NCI-H1105 treated with DMSO at 0.1 percent for 48 hours (cell line): ENCODE measurements at places on chromosomes 6 and 20.

- DNase-seq: no peak
Observed at GRCh38 chr20:62635852-62636251, 6.5 kb upstream of the SLCO4A1 start.

DNA sequence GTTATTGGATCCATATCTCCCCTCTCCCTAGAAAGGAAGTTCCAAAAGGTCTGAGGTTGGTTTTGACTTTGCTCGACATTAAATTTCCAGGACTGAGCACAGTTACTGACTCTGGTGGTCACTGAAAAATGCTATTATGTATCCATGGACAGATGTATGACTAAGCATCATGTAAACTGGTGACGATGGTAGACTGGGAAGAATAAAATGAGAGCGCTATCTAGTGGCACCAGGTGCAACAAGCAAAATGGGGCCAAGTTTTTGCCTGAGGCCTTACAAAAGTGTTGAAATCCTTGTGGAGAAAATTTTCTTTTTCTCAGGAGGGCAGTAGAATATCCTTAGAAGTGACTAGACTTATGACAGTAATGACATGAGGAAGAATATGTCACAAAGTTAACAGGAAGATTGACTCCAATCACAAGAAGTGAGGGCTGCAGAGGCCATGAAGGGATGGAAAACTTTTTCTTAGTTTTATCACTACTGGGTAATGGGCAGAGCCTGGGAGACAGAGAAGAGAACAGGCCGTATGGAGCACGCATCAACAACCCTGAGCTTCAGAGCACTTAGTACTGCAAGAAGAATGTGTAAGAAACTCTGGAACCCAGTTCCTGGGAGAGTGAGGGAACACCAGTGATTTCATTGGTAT lies 88.9 kb upstream of the ELOVL5 start:
- DNase-seq: peak; percentile 15

- no peak for DNase-seq
Observed at GRCh38 chr6:28353981-28354676, 4.4 kb downstream of the ZKSCAN3 start.

DNA sequence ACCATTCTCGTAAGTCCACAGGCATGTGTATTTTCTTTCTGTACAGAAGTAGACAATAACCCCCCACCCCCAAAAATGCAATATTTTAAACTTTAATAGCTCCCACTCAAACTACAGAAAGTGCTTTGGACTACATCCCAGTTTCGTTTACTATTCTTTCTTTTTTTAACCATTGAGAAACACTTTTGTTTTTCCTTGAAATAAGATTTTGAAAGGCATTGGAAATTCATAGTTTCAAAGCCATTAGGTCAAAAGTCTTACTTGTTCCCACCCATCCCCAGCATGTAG lies 140.0 kb downstream of the KIF16B start:
- no peak for DNase-seq

DNA sequence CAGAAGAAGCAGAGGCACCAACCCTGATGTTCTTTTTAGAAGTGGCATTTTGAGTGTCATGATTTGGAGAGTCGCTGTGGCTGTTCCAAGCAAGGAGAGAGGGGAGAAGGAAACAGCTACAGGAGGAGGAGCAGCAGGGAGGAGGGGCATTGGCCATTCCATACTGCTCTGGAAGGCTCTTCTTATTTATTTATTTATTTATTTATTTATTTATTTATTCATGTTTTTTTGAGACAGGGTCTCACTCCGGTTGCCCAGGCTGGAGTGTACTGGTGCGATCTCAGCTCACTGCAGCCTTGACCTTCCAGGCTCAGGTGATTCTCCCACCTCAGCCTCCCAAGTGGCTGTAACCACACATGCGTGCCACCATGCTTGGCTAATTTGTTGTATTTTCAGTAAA lies 178.3 kb upstream of the PROKR2 start:
- no peak for DNase-seq

DNA sequence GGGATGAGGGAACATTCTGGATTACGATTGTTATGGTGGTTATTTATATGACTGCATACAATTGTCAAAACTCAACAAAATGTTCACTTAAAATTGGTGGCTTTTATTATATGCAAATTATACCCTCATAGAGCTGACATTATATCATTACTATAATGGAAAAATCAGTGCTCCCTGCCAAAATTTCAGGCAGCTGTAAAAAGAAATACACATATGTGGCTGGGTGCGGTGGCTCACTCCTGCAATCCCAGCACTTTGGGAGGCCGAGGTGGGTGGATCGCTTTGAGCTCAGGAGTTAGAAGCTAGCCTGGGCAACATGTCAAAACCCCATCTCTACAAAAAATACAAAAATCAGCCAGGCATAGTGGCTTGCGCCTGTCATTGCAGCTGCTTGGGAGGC lies 75.8 kb upstream of the SULF2 start:
- no peak for DNase-seq

GRCh38 chr20:63555661-63556381 lies 1.9 kb downstream of the FNDC11 start:
- DNase-seq: no peak

DNA sequence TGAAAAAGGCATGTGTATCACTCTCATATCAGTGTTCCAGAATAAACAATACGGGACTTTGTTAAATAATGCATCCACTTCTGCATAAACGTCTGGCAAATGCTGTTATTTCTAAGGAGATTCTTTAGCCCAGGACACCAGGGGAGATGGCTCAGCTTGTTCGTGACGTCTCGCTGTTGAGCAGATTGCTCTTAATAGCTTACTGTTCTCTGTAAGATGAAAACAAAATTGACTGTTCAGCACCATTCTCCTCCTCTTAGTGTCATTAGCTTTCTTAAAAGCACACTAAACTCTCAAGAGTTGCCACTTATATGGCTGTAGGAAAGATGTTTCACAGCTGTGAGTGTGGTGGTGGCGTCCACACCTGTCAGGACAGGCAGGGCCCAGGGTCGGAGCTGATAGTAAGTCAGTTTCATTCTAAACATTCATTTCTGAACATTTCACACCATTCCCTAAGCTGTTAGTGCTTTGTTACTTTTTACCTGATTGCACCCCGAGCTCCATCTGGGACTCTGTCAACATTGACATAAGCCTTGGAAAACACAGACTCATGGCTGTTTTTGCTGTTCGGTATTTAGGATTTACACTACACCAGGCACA lies 132.1 kb downstream of the ZDHHC14 start:
- DNase-seq: no peak

GRCh38 chr6:166503167-166503744 lies 83.2 kb downstream of the RAMACL start:
- no peak for DNase-seq

DNA sequence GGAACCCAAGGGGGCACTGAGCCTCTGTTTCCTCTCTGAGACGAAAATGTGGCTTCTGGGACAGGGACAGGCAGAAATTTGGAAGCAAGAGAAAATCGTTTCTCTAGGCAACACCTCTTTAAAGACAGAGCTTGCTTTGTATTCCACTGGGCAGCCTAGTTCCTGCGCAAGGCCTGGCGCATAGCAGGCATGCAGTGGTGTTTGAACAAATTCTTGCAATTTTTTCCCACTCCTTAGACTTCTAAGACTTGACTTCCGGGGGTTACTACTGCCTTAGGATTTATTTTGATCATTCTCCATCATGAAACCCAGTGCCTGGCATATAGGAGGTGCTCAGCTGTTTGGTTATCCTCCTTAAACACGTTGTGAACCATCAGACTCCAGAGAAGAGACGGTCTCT lies 249.0 kb upstream of the KCNG1 start:
- no peak for DNase-seq

DNA sequence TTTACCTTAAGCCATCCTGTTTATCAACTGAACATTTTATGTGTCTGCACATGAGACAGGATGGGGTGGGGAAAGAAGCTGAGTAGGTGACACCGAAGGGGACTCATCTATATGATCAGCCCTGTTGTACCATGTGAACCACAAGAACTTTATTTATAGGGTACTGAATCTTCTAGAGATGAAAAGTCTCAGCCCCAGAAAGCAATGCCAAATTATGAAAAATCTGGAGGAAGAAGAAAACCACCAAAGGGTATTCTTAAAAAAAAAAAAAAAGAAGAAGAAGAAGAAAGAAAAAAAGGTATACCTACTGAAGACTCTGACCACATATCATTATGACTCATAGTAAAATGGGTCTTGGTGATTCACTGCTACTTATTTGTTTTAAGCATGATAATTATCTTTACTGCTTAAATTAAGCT lies 39.8 kb upstream of the HBS1L start:
- no peak for DNase-seq

DNA sequence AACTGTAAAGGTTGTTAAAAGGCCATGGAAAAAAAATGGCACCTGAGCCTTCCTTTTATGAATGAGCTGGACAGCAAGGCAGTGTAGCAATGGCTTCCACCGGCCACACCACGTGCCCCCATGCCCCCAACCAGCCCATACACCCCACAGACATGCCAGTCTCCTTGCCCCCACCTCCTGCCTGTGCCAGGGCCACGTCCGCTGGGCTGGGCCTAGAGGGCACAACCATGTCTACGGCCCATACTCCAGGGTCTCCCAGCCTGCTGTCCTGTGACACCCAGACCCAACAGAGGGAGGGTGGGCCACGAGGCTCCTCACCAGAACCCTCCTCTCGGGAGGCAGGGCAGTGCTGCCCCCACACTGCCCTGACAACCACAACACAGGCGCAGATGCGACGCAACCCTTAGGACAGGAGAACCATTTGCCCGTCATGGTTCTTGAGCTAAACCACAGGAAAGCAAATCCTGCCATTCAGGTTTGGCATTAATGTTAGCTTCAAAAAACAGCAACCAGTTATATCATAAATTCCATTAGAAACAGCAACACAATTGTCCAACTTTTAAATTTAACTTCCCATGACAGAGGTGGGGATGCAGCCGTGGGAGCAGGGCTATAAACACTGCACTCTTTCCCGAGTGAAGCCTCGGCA lies 50.7 kb downstream of the TAF4 start:
- no peak for DNase-seq

DNA sequence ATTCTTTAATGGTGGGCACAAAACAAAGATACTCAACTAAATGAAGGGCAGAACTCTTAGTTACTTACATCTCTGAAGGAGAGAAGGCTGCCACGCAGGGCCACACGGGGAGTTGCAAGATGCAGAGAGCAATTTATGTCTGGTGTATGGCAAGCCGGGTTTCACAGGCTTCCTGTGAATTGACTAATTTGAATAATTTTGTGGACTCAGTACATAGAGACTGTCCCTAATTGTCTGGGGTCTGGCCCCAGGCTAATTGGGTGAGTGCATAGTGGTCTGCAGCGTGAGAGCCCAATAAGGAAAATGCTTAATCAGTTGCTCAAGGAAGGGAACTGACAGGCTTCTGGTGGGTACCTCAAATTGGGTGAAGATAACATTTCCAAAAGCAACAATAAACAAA lies 205.7 kb downstream of the OTOR start:
- DNase-seq: no peak

GRCh38 chr6:145332011-145332410 lies 403.3 kb downstream of the EPM2A start:
- DNase-seq: no peak

DNA sequence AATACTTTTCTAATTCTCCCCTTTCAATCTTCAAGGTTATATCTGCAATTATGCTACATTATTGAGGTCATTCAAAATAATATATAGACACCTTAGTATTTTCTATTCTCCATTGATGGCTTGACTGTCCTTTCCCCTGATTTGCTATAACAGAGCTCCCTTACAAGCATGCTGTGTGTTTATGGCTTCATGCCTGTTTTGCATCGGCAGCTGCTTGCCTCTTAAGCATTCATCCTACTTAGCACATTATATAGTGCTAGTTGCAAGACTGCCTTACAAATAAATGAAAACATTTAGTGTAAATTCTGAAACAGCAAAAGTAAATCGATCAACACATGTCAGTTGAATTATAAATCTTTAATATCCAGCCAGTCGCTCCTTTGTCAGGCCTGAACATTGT lies 476.2 kb upstream of the POU3F2 start:
- DNase-seq: no peak

DNA sequence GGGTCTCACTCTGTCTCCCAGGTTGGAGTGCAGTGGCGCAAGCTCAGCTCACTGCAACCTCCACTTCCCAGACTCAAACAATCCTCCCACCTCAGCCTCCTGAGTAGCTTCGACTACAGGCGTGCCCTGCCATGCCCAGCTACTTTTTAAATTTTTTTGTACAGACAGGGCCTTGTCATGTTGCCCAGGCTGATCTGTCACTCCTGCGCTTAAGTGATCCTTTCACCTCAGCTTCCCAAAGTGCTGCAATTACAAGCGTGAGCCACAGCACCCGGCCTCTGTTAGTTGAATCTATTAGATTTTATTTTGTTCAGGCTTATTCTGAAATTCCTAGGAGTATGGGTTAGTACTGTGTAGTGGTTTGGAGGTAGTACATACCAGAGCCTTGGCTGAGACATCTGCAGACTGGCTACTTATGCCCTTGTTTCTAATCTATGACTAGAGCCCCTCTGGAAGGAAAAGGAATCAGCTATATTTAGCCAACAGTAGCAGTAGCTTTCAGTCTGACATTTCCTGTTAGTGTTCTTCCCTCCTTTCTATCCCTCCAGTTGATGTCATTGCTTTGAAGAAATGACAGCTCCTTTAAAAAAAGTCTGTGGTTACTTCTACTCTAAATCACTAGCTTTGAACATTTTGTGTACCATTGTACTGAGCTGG lies 74.4 kb downstream of the ITCH start:
- no peak for DNase-seq

DNA sequence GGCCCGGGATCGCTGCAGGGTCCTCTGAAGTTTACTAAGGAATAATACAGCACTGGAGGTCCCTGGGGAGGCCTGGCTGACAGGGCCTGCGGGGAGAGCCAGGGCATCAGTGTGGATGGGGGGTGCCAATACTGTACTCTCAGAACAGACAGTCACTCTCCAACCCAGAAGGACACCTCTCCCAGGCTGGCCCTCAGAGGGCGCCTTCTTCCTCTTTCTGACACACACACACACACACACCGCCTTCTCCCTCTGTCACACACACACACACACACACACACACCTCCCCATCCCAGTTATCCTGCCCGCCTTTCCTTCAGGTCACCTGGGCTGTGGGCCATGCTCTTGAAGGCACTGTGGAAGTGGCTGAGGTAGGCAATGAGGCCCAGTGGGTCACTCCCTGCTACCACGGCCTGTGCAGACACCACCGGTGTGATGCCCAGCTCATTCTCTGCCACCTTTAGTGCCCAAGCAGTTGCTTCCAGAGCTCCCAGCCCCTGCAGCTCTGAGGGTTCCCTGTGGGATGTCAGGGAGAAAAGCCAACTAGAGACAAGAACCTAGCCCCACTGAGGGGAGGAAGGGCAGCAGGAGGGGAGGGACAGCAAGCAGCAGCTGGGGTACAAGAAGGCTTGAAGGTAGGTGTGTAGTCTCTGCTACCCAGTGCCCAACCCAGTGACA lies 7.5 kb downstream of the SMPD2 start:
- no peak for DNase-seq

GRCh38 chr6:38110481-38110971 lies 291.0 kb downstream of the ZFAND3 start:
- peak; percentile 97 for DNase-seq

DNA sequence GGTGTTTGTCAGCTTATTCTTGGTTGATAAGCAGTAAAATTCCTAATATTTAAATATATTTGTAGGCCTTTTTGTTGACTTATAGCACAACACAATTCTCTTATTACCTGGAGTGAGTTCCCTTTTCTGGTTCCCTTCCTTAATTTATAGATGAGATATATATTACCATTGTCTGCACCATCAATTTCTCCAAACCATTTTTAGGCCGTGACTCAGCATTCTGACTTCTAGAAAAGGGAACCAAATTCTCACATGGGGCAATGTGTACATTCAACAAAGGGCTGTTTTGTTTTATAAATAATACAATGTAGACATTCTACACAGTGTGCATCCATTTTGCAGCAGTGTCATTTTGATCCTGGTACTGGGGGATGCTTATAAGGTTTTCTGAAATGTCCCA lies 52.8 kb downstream of the NCOA7 start:
- no peak for DNase-seq

- no peak for DNase-seq
Observed at GRCh38 chr6:3801960-3802359, 47.2 kb upstream of the FAM50B start.
